ENCODE measurements at places on chromosomes 3 and 15. TPM values are rescaled to one million over a fixed set of nuclear protein-coding genes. Genes with fewer than 3 reads are reported as not detected.
A peak's percentile ranks its signal among the peaks of the same experiment; 100 is the strongest.

UROC1 gene
- 0.01 TPM for polyA plus RNA-seq

CA12 gene
- polyA plus RNA-seq = 46.8 TPM

DNA sequence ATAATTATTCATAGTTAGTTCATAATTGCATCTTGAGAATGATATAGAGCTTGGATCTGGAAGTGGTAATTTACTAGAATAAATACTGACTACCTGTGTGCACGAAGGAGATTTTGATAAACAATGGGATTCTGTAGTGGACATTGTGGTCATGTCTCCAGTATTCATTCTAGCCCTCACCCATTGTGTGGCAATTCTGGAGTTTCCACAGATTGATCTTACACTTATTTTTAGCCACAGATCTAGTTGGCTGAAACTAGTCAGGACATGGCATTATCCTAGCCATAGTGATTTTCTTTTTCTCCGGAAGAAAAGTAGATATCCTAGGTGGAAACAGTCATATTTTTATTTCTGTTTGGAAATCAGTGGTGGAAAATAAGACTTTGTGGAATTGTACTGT is 833.1 kb downstream of the NAALADL2 start:
- no peak for DNase-seq

- DNase-seq = peak; percentile 35
Measured at GRCh38 chr3:136858381-136858780, 3.6 kb upstream of the NCK1 start.

RBM6 gene
- polyA plus RNA-seq = 88.9 TPM

- DNase-seq = peak; percentile 12
Measured at GRCh38 chr3:114299421-114299820, 5.6 kb downstream of the TIGIT start.

DNA sequence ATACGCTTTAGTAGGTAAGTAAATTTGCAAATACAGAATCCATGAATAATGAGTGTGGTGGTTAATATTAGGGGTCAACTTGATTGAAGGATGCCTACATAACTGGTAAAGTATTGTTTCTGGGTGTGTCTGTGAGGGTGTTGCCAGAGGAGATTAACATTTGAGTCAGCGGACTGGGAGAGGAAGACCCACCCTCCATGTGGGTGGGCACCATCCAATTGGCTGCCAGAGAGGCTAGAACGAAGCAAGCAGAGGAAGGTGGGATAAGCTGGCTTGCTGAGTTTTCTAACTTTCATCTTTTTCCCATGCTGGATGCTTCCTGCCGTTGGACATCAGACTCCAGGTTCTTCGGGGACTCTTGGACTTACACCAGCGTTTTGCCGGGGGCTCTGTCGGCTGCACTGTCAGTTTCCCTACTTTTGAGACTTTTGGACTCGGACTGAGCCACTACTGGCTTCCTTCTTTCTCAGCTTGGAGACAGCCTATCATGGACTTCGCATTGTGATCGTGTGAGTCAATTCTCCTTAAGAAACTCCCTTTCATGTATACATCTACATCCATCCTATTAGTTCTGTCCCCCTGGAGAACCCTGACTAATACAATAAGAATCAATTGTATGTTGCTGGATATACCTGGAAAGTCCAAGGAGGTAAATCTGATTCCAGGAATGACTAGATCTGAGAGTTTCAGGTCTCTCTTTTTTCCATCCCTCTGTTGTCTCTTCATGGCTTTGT is 25.8 kb upstream of the NEDD4 start:
- no peak for DNase-seq

SOX14 gene
- not detected for polyA plus RNA-seq

GRCh38 chr15:73001840-73002239 is 50.4 kb upstream of the NEO1 start:
- DNase-seq = no peak

GNB4 gene
- 6.3 TPM for polyA plus RNA-seq

- no peak for DNase-seq
Measured at GRCh38 chr3:111684640-111685039, 89.5 kb upstream of the ZBED2 start.

DNA sequence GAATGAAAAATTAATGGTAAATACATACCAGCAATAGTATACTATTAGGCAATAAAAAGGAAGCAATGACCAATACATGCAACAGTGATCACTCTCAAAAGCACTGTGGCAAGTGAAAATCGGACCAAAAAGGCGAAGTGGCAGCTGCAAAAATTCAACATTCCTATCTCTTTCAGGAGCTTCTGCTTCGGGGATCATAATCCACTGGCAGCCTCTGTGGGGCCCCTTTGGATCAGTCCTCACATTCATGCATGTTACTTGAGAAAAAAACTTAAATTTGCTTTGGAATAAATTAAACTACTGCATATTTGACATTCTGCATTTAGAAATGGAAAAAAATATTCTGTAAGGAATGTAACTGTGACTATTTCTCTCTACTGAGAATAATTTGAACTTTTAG is 425.6 kb downstream of the NR2F2 start:
- no peak for DNase-seq

DNA sequence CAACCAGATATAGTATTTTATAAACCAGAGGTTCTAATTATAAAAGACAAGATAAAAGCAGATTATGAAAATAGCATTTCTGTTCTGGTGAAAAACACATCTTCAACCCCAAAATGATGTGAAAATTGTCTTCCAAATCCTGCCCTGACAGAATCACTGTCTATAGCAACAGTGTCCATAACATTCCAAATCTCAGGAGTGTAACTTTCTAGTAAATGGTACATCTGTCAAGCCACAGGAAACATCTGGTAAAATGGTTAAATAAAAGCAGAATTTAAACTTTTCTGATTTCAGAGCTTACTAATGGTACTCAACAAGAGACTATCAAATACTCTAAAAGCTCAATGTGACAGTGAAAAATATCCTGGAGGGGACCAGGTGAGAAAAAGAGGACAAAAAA is 60.5 kb downstream of the VGLL4 start:
- peak; percentile 79 for DNase-seq

IL17RC gene
- 20.5 TPM for polyA plus RNA-seq

DNA sequence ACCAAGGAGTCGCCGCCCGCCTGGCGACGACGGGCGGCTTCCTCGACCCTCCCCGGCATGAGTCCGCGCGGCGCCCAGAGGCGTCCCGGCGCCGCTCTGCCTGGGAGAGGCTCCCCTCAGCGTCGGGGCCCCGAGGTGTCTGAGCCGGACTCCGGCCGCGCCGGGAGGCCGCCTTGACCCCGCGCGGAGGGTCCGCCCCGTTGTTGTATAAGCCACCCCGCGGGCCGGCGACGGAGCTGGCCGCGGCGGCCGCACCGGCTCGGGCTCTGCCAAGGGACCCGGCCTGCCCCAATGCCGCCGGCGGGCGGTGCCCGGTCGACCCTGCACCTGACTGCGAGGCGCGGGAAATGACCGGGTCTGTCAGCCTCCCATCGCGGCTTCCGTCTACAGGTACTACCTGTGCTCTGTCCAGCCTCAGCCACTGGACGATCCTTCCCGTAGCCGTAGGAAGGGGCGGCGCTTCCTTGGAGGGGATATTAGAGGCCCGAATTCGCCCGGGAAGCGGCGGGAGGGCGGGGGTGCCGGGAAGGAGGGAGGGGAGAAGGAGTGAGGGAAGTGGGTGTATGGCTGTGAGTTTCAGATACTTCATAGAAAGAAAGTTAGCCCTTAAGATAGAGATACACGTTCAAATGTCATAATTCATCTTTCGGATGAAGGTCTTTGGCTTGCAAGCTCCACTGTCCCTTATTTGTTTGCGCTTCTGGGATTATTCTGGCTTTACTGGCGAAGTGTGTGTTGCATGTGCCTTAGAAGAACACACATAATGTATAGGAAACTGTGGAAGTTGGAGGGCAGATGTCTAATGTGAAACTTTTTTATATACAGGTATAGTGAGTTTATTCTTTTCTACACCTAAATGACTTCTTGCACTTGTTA is 620 bp downstream of the ABHD5 start:
- DNase-seq = peak; percentile 71

CCDC39 gene
- polyA plus RNA-seq = 1.9 TPM

DNA sequence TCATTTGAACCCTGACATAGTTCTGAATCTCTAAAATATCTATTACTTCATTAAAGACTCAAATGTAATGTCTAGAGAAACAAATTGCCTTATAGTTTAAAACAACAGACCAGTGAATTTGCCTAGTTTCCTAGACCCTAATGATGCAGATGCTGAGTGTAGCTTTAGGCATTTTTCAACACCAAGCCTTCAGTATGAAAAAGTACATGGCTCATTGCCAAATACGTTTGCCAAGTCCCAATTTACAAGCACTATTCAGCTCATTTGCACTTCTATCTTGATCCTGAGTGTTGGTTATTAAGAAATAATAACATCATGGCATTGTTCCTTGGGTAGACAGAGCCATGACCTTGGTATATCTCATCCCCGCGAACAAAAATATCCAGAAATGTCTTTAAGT is 46.8 kb downstream of the EOMES start:
- DNase-seq = no peak

FGD5 gene
- polyA plus RNA-seq = 19.0 TPM

- no peak for DNase-seq
Measured at GRCh38 chr15:75062706-75063105, 39.3 kb downstream of the PPCDC start.

DNA sequence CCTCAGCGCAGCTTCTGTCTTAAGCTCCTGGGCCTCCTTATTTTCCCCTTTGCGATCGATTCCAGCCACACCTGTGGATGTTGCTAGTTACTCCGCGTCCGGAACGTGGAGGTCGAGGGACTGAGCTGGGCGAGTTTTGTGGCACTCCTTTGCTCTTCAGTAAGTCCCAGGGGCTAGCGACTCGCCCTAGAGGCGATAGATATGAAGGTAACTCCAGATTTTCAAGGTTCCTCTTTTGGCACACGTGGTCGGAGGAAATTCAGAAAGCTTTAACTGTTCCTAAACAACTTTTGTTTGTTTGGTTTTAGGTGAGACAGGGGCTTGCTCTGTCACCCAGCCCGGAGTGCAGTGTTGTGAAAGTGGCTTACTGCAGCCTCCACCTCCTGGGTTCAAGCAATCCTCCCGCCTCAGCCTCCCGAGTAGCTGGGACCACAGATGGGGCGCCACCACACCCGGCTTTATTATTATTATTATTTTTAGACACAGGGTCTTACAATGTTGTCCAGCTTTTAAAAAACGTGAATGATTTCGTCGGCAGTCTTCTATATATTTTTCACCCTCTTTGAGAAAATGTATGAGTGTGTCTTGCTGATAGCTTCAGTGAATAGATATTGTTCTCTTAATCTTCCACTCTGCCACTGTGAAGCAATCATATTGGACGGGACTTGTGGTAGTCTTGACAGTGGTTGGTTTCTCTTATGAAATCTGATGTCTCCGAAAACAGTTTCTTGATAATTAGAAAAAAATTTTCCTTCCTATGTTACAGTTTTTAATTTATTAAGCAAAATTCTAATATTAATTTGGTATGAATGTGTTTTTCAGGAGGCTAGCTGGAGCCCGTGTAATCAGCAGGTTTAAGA is 785 bp downstream of the MFSD1 start:
- no peak for DNase-seq

DNA sequence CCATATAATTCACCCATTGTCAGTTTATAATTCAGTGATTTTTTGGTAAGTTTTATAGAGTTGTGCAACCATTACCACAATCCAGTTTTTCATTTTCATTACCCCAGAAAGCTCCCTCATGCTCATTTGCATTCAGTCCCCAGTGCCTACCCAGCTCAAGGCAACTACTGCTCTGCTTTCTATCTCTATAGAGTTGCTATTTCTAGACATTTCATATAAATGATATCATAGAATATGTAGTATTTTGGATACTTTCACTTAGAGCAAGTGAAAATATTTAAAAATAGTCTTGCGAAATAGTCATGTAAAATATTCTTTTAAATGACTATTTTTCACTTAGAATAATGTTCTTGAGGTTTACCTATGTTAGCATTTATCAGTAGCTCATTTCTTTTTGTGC is 42.1 kb downstream of the ZNF654 start:
- no peak for DNase-seq

CSPG5 gene
- polyA plus RNA-seq = 11.2 TPM

MKRN3 gene
- 0.40 TPM for polyA plus RNA-seq

ADAMTS9 gene
- polyA plus RNA-seq = 29.9 TPM

CYP11A1 gene
- polyA plus RNA-seq = 0.65 TPM

XYLB gene
- polyA plus RNA-seq = 1.3 TPM

GRCh38 chr3:39330824-39331223 is 1.3 kb downstream of the CCR8 start:
- no peak for DNase-seq

GRCh38 chr3:172471903-172472302 is 23.6 kb upstream of the GHSR start:
- DNase-seq = no peak

THSD4 gene
- 6.0 TPM for polyA plus RNA-seq

DNA sequence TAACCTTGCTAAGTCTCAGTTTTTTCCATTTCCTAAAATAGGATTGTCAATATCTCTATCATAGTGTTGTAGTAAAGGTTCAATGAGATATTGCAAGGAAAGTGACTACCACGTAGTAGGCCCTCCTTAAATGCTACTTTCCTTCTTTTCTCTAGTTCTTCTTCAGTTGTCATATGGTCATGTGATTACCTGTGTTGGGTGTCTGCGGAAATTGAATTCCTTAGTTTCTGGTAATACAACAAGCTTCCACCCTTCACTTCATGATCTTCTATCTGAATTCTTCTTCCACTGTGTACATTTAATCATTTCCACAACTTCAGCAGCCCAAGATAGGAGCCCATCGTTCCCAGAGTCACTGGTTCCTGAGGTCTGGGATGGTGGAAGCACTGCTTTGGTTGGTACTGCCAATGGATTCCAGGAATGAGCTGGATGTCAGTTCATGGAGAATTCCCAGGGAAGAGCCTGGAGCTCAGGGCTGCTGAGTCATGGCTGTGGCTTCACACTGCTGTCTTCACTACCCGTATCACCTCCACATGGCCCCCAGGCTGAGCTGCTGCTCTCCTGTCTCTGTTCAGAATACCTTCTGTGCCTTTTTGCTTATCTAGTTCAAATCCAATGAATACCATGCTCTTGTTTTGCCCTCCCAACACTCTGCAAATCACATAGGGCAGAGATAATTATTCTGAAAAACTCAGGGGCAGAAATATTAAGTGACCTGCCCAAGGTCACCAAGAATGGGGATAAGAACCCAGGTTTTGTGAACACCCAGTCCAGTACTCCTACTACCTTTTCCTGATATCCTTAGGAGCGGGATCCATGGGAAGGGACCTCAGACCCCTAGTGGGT is 98.6 kb downstream of the RPL39L start:
- DNase-seq = no peak

- DNase-seq = no peak
Measured at GRCh38 chr3:188051801-188052168, 102.2 kb upstream of the LPP start.

CCK gene
- polyA plus RNA-seq = 0.41 TPM

GRCh38 chr3:128385080-128385832 is 81.4 kb downstream of the DNAJB8 start:
- no peak for DNase-seq

- DNase-seq = no peak
Measured at GRCh38 chr3:126269354-126269753, 87.9 kb downstream of the KLF15 start.

DNA sequence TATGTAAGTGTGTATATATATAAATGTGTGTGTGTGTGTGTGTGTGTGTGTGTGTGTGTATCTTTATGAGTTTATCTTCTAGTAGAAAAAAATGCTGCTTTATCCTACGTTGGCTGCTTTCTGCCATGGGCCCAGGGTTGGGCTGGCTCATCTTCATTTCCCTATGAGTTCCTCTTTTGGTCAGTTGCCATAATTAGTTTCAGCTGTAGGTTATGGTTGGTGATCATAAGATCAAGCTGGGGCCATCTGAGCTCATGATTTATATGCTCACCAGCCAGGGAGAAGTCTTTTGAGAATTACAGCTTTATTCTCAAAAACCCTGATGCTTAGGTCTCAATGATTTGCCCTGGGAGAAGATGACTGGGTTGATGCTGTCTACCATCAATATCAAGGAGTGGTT is 775.8 kb upstream of the ARPP21 start:
- no peak for DNase-seq

Data from lung (tissue), 17 donors.